ENCODE measurements at places on chromosomes 4 and X.

GRCh38 chr4:78612398-78613178, 61.0 kb downstream of the ANXA3 start:
- DNase-seq, result no peak

DNA sequence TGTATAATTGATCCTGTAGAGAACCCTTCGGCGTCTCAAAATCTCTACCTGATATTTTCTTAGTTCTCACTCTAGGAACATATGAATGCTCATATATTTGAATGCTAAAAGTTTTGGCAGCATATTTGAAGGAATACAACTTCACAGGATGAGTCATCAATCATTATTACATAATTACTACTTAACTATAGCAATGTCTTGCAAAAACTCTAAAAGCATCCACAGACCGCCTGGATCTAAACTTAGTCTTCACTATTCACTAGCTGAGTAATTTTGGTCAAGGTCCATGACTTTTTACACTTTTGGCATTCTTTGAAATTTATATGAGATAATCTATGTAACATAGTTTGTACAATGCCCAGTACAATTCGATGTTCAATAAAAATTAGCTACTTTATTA, 194.7 kb downstream of the DTHD1 start:
- DNase-seq, result no peak

- no peak for DNase-seq
Observed at GRCh38 chrX:24080704-24081103, 25.9 kb downstream of the EIF2S3 start.

DNA sequence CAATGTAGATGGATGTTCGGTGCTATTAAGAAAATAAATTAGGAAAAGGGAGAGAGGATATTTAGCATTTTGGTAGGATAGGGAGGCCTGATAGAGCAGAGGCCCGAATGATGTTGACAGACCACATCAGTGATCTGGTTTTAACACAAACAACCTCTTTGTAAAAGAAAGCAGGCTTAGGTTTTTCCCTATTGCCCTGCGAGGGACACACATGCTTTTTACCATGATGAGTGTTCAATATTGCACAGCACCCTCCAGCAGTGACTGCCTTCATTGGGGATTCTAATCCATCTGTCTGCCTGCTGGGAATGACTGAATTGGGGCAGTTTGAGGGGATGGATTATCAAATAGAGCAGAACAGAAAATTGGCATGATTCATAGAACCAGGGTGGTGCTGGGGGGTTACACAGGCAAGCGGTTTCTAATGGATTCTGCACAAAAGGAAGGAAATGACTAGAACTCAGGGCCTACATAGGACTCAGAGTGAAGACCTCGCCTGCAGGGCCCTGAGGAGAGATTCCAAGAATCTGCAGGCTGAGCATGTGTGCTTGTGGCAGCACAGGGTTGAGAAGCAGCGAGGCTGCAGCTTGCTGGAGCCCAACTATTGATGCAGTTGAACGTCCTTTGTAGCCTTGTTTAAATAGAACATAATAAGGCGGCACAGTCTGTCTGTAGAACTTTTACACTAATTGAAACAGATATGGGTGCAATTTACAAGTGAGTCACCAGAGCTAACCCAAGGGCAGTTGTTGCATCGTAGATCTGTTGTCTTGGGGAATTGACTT, 58.0 kb downstream of the RHOH start:
- no peak for DNase-seq

DNA sequence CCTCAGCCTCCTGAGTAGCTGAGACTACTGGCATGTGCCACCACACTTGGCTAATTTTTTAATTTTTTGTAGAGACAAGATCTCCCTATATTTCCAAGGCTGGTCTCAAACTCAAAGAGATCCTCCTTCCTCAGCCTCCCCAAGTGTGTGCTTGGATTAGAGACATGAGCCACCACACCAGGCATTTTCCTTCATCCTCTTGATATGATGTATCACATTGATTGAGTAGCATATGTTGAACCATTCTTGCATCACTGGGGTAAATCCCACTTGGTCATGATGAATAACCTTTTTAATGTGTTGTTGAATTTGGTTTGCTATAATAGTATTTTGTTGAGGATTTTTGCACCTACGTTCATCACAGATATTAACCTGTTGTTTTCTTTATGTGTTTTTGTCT, 24.2 kb upstream of the PPM1K start:
- DNase-seq, result no peak

- no peak for DNase-seq
Observed at GRCh38 chr4:3250438-3250955, 1.5 kb downstream of the MSANTD1 start.

GRCh38 chr4:110613745-110614144, 9.1 kb downstream of the PITX2 start:
- DNase-seq, result no peak

DNA sequence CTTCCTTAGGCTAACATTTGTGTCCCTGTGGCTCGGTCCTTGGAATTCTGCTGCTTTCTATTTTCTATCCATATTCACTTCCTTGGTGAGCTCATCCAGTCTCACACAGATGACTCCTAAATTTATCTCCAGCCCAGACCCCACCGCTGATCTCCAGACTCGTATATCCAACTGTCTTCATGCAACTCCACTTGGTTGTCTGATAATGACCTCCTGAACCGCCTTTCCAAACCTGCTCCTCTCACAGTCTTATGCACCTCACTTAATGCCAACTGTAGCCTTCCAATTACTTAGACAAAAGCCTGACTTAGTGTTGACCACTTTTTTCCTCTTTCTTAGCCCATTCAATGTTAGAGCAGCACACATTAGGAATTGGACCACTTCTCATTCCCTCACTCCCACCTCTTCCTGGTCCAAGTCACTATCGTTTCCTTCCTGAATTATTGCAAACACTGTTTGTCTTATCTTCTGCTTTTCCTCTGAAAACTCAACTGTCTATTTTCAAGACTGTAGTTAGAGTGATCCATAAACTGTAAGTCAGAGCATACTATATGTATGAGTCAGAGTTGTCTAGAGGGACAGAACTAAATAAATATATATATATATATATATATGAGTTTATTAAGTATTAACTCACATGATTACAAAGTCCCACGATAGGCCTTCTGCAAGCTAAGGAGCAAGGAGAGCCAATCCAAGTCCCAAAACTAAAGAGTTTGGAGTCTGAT, 292.5 kb downstream of the UNC5C start:
- no peak for DNase-seq

- DNase-seq, result no peak
Observed at GRCh38 chr4:8540072-8540471, 40.1 kb upstream of the GPR78 start.

GRCh38 chr4:89007338-89007939, 49.5 kb downstream of the FAM13A start:
- DNase-seq, result no peak

DNA sequence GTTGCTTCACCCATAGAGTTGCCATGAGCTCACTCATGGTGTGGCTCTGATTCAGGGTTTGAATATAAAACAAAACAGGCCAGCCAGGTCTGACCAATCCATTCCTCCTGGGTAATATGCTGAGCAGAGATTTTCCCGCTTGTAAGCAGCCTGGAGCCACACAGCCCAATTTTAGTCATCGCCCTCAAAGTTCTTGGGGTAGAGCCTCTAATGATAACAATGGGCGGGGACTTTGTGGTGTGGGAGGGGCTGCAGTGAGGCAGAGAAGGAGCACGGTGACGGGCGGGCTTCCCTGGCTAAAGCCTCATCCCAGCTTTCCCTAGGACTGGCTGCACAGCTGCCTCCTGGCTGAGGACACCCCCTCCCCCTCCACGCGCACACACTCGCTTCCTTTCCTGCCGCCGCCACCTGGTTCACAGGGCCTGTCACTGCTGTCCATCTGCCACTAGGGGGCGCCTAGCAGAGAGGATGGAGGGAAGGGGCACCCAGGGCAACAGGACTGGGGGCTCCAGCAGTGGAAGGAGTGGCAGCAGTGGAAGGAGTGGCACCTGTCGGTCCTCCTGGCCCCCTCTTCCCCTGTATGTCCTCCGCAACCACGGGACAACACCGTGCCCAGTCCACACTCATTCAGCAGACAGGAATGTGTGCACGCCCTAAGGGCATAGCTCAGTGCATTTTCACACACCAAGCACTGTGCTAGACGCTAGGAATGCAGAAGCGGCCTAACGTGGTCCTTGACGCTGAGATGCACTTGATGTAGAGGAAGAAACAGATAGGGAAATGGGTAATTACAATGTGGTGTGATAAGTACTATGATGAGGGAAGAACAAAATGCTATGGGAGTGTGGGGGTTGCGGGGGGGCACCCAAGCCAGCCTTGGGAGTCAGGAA, 26.8 kb downstream of the PRPS1 start:
- peak; percentile 63 for DNase-seq

GRCh38 chrX:5068550-5068949, 1160.1 kb downstream of the NLGN4X start:
- no peak for DNase-seq

DNA sequence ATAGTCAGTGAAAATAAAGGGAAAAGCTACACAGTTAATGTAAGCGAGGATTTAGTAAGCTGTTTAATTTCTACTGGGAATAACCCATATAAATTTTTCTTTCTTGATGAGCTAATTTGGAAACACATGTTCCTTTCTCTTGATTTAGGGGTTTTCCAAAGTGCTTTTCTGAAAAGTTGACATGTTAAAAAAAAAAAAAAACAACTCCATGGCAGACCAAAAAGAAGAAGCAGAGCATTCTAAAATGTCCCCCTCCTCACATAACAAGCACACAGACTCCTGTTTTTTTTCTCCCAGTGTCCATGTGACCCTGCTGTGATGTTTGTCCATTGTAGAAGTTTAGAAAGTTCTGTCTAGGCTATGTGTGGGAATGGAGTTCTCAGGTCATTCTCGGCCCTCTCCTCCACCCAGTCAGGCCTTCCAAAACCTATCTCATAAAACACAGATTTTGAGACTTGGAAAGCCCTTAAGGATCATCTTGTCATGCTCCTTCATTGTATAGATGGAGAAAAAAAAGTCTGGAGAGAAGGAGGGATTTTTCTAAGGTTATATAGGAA, 792 bp downstream of the CLIC2 start:
- no peak for DNase-seq

- DNase-seq, result no peak
Observed at GRCh38 chr4:100347241-100347640, 157.0 kb upstream of the DDIT4L start.

- DNase-seq, result no peak
Observed at GRCh38 chr4:77881460-77882295, 19.0 kb downstream of the MRPL1 start.

DNA sequence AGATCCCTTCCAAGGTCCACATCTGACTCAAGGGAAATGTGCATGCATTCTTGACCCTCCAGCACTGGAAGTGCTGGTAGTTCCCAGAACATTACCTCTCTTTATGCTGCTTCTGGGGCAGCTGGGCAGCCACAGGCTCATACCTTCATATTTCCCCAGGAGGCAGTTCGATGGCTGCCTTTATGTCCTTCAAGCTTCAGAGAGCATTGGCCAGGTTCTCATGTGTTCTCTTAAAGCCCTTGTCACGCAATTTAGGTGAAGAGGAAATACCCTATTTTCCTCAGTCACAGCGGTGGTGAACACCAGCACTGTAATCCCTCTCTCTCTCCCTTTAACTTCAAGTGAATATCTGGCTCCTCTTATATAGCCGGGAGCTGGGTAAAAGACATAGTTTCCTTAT, 134.3 kb downstream of the MID1IP1 start:
- no peak for DNase-seq

DNA sequence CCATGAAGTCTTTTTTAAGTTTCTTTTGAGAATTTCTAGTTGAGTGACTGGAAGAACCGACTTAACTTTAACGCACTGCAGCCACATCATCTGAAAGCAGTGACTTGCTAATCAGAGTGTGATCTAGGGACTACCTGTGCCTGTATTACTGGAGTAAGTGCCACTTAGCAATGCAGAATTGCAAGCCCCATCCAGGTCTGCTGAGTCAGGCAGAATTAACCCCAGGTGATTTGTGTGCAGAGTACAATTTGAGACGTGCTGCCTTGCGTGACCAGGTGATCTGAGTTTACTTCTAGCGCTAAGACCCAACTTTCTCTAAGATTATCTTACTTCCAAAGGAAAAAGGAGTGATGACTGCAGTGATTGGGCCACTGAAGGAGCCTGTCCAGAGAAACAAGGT, 85.3 kb downstream of the CLCN4 start:
- DNase-seq, result no peak

All from effector CD4-positive, alpha-beta T cell (primary cell).